ENCODE measurements at places on chromosomes 4 and X.

- no peak for DNase-seq
These were observed 13.4 kb downstream of the NSDHL start for GRCh38 chrX:152844256-152844655.

DNA sequence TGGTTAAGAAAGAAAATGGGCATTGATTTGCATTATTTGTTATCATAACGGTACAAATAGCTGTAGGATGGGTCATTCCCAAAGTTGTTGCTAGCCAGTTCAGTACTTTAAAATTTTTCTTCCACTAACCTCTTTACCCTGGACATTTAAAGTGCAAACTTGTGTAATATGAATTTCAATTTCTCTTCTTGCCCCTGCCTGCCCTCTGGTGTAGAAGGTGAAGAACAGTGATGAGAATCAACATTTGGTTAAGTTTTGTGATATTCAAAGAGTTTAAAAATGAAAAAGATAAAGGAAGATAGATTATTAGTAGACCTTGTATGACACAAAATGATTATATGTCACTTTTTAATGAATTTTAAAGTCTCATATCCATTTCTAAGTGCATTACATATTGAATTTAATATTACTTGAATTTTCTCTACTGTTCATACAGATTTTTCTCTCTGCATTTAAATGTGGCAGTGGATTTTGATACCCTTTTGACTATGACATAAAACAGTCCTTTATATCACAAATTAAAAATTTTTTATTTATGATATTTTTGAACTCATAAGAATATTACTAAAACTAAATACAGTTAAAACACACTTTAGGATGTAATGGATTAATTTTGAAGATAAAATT lies 337.7 kb downstream of the BMPR1B start:
- no peak for DNase-seq

DNA sequence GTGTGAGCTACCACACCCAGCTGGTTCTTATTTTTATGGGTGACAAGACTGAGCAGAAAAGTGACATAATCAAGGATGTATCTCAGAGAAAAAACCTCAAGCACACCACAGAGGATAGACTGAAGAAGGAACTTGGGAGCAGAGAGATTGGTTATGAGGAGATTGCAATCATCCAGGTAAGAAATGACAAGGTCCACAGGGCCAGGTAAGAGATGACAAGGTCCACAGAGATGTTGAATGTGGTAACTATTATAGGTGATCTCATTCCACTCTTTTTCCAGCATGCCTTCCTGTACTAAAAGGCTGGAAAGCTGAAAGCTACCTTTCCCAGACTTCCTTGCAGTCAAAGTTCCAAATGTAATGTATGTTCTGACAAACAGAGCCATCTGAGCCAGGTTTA lies 15.9 kb upstream of the RBM47 start:
- no peak for DNase-seq

GRCh38 chr4:138535316-138535715 lies 293.2 kb upstream of the SLC7A11 start:
- DNase-seq = no peak

DNA sequence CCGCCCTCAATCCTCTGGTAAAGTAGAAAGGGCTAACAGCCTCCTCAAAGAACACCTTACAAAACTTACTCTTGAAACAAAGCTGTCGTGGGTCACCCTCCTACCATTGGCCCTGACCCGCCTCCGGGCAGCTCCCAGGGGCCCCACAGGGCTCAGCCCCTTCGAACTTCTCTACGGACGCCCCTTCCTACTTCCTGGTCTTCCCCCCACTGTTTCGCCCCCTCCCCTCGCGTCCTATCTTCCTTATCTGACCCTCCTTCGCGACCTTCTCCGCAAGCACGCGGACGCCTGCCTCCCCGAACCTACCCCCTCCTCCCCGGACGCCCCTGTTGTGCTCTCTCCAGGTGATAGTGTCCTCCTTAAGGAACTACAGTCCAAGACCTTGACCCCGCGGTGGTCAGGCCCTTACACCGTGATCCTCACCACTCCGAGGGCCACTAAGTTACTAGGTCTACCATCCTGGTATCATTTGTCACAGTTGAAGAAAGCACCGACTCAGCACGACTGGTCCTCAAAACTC lies 963.1 kb downstream of the RPA4 start:
- DNase-seq = no peak

DNA sequence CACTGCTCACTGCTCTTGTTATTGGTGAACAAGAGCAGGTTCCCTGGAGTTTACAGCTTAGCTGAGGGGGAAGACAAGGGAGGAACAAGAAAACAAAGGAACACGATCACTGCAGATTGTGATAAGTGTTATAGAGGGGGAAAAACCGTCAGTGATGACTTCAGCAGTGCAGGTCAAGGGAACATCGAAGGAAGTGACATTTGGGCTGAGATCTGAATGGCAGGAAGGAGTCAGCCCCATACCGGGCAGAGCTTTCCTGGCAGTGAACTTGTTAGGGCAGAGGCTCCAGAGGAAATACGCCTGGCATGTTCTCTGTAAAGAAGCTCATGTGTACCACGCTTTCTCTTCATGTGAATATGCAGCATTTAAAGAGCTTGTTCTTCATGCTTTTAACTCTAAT lies 78.1 kb downstream of the LDB2 start:
- no peak for DNase-seq

- no peak for DNase-seq
These were observed 54.4 kb upstream of the CLNK start for GRCh38 chr4:10738826-10739489.
